ENCODE measurements at places on chromosomes 4 and X.

- DNase-seq, result no peak
Measured at GRCh38 chr4:10416441-10416840, 40.8 kb downstream of the ZNF518B start.

- no peak for DNase-seq
Measured at GRCh38 chrX:40041915-40042314, 55.8 kb downstream of the BCOR start.

GRCh38 chrX:48711162-48711928 lies 14.8 kb downstream of the SUV39H1 start:
- DNase-seq, result no peak

DNA sequence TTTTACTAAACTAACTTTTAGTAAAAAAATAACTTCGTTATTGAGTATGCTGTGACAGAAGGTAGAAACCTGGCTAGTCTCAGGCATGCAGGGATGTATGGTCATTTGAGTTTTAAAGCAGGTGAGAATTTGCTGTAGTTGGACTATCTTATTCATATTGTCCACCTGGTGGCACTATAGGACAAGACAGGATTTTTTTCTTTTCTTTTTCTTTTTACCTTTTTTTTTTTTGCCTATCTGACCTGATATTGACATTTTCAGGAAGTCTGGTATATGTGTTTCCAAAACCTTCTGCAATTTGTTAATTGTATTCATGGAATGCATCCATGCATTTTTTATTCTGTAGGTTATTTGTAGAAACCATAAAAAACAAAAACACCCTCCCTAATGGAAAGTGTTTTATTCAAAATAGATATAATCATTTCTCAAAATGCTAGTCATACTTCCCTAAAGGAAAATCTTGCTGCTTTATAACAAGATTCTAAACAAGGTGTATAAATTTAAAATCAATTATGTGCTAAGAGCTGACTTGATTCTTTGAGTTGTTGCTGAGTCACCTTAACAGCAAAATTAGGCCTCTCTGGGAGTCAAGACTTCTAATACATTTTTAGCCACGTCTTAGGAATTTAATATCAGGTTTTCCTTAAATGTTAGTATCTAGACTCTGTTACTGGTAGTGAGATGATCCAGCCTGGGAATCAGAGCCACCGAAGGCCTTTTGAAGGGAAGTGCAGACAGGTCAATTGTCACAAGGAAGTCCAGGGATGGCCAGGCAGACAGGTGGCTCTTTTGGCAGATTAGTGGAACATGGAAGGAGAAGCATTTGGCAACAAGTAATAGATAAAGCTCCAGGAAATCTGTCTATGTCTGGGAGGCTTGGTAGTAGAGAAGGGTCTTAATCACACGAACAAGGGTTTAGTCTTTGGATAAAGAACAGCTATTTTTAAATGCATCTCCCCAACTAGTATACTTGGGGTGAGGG lies 201.3 kb upstream of the GNPDA2 start:
- DNase-seq, result peak; percentile 31

GRCh38 chrX:132748909-132749308 lies 209.5 kb downstream of the HS6ST2 start:
- DNase-seq, result no peak
